ENCODE measurements at places on chromosomes 11 and 22.

DNA sequence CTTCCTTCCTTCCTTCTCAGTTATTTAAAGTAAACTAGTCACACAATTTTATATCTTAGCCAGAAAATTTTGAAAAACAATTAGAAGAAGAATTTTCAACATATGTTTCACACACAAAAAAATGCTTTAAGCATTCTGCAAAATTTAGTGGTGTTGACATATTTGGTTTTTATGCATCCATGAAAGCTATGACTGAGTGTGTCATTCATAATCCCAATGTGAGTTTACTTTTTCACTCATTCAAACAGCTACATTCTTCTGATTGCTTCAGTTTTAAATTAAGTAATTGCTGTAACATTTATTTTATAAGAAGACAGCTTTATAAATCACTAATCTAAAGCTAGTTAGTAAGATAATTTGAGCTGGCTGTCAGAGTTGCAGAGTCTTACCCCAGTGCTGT, 453.5 kb downstream of the LRRC4C start:
- H3K36me3 ChIP-seq = no peaks in the 10 kb centered on the region
- no peak overlapping the region for H3K27ac ChIP-seq
- no peaks in the 10 kb centered on the region for H3K27me3 ChIP-seq
- ATAC-seq = no peak
- H3K4me3 ChIP-seq = no peak overlapping the region
- no peaks in the 10 kb centered on the region for H3K4me1 ChIP-seq

- H3K4me3 ChIP-seq = no peak overlapping the region
- no peaks in the 10 kb centered on the region for H3K36me3 ChIP-seq
- no peaks in the 10 kb centered on the region for H3K4me1 ChIP-seq
- no peak overlapping the region for H3K27ac ChIP-seq
- H3K27me3 ChIP-seq = peaks cover 45% of the 10 kb centered on the region
- no peak for ATAC-seq
These were observed 786.7 kb downstream of the TBC1D22A start for GRCh38 chr22:47548953-47549740.

DNA sequence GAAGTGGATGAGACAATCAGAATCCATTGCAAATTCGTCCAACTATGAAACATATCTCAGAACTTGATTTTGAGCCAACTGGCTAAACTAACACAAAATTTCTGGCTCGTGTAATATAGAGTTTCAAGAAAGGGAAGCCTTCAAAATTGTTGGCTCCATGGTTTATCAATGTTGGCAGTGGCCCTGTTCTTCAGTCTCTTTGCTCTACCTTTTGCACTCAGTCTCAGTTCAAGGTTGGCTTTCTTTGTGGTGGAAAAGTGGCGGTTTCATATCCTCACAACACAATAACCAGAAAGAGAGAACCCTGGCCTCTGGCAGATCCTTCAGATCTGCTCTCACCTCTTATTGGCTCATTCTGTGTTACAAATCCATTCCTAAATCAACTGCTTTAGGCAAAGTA, 473.8 kb upstream of the API5 start:
- no peak overlapping the region for H3K4me3 ChIP-seq
- no peaks in the 10 kb centered on the region for H3K27me3 ChIP-seq

DNA sequence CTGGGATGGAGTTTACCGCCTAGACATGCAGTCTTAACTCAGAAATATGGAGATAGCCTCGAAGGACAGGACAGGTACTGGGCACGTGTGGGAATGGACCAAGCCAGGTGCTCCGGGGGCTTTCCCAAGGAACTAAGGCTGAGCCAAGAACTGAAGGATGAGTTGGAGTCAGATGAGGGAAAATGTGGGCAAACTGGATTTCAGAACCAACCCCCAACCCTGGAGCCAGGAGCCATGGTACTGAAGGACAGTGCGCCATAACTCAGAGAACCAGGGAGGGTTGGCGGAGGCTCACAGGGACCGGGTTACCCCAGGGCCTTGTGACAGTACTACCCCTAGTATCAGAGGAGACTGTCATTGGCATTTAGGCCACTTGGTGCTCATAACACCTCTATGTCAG, 2.5 kb upstream of the MIF start:
- no peaks in the 10 kb centered on the region for H3K27me3 ChIP-seq
- H3K4me1 ChIP-seq = peaks cover 52% of the 10 kb centered on the region
- H3K27ac ChIP-seq = no peak overlapping the region
- H3K4me3 ChIP-seq = no peak overlapping the region
- no peaks in the 10 kb centered on the region for H3K36me3 ChIP-seq
- no peak for ATAC-seq

DNA sequence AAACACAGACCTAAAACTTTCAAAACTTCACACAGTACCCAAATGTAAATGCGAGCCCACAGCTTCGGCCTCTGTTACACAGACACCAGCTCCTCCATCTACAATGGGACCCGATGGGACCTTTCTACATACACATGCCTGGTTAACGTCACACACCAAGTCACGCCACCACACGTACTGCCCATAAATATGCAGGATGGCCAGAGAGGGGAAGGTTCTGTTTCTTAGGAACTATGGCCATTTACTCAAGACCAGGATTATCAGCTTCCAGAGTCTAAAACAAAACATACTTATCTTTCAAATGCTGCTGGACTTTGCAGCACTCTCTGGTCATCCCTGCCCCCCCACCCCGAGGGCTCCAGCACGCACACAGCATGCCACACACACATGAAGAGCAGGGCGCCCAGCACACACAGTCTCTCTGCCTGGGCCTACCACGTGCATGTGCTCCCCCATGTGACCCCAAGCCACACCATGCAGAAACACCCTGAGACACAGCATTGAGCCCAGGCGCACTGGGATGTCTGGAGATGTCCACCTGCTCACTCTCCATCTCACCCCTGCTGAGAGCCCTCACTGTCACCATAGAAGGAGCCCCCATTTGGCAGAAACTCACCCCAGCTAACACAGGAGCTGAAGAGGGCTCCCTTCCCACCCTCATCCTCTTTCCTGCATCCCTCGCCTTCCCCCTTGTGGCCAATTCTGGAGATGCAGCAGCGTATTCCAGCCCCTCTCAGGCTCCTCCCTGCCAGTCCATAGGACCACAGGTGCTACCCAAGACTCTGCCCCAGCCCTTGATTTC, 61.8 kb downstream of the SLC22A12 start:
- no peak overlapping the region for H3K27ac ChIP-seq
- peaks cover 8% of the 10 kb centered on the region for H3K4me1 ChIP-seq
- no peaks in the 10 kb centered on the region for H3K36me3 ChIP-seq
- no peak overlapping the region for H3K4me3 ChIP-seq

GRCh38 chr11:34236572-34236971, 121.2 kb downstream of the ABTB2 start:
- H3K4me1 ChIP-seq = no peaks in the 10 kb centered on the region
- no peak overlapping the region for H3K4me3 ChIP-seq
- H3K27ac ChIP-seq = no peak overlapping the region

- no peak for ATAC-seq
- no peaks in the 10 kb centered on the region for H3K27me3 ChIP-seq
- no peak overlapping the region for H3K4me3 ChIP-seq
- H3K4me1 ChIP-seq = peaks cover 10% of the 10 kb centered on the region
These were observed 61.9 kb upstream of the RDX start for GRCh38 chr11:110358336-110358735.

GRCh38 chr11:79122759-79123158, 318.1 kb downstream of the TENM4 start:
- no peak overlapping the region for H3K27ac ChIP-seq
- no peaks in the 10 kb centered on the region for H3K36me3 ChIP-seq
- no peaks in the 10 kb centered on the region for H3K4me1 ChIP-seq
- no peaks in the 10 kb centered on the region for H3K27me3 ChIP-seq
- no peak overlapping the region for H3K4me3 ChIP-seq

DNA sequence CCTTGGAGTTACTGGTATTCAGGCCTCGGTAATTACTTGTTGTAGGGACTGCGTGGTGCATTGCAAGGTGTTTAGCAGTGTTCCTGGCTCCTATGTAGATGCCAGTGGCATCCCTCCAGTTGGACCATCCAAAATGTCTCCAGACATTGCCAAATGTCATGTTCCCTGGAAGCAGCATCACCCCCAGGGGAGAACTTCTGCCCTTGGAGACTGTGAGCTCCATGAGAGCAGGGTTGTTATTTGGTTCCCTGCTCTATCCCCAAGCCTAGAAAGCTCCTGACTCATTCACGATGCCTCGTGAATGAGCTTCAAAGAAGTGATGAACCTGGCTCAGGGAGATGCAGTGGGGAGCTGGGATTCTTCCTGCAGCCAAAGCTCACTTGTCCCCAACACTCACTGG, 4.8 kb upstream of the CD248 start:
- H3K27me3 ChIP-seq = peaks cover 5% of the 10 kb centered on the region
- H3K27ac ChIP-seq = peak overlapping the region; percentile 31
- H3K4me3 ChIP-seq = no peak overlapping the region
- H3K4me1 ChIP-seq = no peaks in the 10 kb centered on the region

DNA sequence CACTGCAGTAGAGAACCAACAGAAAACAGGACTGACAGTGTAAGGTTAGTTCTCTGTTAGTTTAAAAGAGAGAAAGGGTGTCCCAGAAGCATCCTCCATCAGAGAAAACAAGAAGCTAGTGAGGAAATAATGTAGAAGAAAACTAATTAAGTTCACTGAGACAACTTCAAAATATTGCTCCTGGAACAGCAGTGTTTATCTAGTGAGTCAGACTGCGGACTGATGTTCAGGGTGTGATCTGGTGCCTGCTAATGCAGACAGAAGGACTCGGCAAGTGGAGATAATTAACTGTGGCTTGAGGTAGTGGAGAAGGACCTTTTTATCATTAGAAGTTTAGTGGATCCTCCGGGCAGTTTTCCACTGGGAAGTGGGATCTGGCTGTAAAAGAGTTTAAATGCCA, 55.4 kb downstream of the CDON start:
- H3K4me1 ChIP-seq = peaks cover 15% of the 10 kb centered on the region
- H3K36me3 ChIP-seq = no peaks in the 10 kb centered on the region
- no peak overlapping the region for H3K4me3 ChIP-seq
- H3K27me3 ChIP-seq = no peaks in the 10 kb centered on the region
- ATAC-seq = peak; percentile 58

DNA sequence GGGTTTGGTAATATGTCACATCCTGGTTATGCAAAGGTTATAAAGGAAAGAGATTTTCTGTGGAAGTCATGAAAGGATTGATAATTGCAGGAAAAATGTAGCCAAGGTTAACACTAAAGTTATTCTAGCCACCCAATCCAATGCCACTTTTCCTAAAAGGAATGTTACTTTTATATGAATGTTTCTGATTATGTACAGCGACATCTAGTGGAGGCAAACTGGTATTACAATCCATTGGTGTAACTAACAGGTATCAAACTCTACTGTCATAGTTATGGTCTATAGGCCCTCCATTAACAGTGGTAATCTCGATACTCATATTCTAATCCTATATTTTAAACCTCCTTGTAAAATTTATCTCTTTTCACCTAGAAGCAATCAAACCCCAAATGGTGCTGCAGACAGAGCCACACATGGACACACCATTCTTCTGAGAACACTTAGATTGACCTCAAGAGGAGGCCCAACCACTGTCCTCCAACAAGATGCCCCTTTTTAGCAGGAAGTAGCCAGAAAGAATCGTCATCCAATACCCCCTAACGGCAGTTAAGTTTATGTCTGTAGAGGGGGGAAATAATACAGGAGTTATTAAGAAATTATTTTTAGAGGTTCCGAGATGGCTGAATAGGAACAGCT, 74.9 kb upstream of the RAG2 start:
- ATAC-seq = no peak
- H3K36me3 ChIP-seq = no peaks in the 10 kb centered on the region
- H3K4me1 ChIP-seq = no peaks in the 10 kb centered on the region
- H3K4me3 ChIP-seq = no peak overlapping the region
- H3K27ac ChIP-seq = no peak overlapping the region

GRCh38 chr11:71381781-71382505, 66.2 kb downstream of the DHCR7 start:
- H3K36me3 ChIP-seq = no peaks in the 10 kb centered on the region
- H3K4me1 ChIP-seq = no peaks in the 10 kb centered on the region
- H3K27me3 ChIP-seq = peaks cover 41% of the 10 kb centered on the region
- no peak overlapping the region for H3K27ac ChIP-seq
- H3K4me3 ChIP-seq = no peak overlapping the region

GRCh38 chr11:118606157-118606843, 1.1 kb upstream of the PHLDB1 start:
- H3K27ac ChIP-seq = peak overlapping the region; percentile 92
- no peak for ATAC-seq
- peak overlapping the region; percentile 87 for H3K4me3 ChIP-seq
- H3K4me1 ChIP-seq = peaks cover 29% of the 10 kb centered on the region
- peaks cover 18% of the 10 kb centered on the region for H3K36me3 ChIP-seq

GRCh38 chr22:46006379-46007002, 29.5 kb upstream of the WNT7B start:
- H3K4me1 ChIP-seq = peaks cover 68% of the 10 kb centered on the region
- peak; percentile 68 for ATAC-seq
- H3K36me3 ChIP-seq = no peaks in the 10 kb centered on the region
- no peaks in the 10 kb centered on the region for H3K27me3 ChIP-seq
- H3K4me3 ChIP-seq = peak overlapping the region; percentile 33

DNA sequence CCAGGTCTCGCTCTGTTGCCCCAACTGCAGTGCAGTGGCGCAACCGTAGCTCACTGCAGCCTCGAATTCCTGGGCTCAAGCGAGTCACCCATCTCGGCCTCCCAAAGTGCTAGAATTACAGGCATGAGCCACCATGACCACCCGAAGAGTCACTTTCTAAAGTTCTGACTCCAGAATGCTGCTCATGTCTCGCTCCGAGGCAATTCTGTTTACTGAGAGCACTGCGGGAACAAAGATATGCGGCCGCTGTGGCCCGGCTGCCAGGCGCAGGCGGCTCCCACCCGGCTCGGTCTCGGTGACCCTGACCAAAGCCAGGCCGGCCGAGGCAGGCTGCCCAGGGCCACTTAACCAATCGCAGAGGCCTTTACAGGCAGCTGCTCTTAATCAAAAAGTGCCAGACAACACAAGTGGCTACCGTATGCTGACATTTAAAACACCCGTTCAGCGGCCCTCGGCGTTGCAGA, 78.7 kb downstream of the PHF21B start:
- H3K27me3 ChIP-seq = peaks cover 3% of the 10 kb centered on the region
- H3K27ac ChIP-seq = no peak overlapping the region
- no peaks in the 10 kb centered on the region for H3K4me1 ChIP-seq
- H3K4me3 ChIP-seq = no peak overlapping the region
- no peaks in the 10 kb centered on the region for H3K36me3 ChIP-seq

GRCh38 chr11:102061276-102061675, 14.0 kb downstream of the CFAP300 start:
- H3K27me3 ChIP-seq = no peaks in the 10 kb centered on the region
- no peaks in the 10 kb centered on the region for H3K36me3 ChIP-seq
- H3K4me1 ChIP-seq = no peaks in the 10 kb centered on the region
- no peak for ATAC-seq
- no peak overlapping the region for H3K27ac ChIP-seq

DNA sequence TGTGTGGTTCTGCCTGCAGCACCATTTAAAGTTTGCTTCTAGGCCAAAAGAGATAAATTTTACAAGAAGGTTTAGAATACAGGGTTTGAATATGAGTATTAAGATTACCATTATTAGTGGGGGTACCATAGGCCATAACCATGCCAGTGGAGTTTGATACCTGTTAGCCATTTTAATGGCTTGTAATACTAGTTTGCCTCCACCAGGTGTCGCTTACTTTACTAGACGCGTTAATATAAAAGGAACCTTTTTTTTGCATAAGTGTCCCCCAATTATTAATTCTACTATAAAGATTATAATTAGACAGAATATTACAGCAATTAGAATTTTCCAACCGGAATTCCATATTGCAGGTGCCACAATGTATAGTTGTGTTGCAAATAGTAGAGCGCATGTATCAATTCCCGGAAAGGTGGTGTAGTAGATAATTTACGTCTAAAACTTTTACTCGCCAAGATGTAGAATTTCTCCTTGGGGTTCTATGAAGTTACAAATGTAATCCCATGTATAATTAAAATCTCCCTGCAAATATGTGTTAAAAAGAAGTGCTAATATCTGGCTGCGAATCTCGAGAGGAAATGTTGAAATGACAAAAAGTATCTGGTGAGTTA, 16.1 kb downstream of the MS4A6E start:
- H3K4me3 ChIP-seq = no peak overlapping the region
- no peaks in the 10 kb centered on the region for H3K4me1 ChIP-seq
- no peak for ATAC-seq
- H3K36me3 ChIP-seq = no peaks in the 10 kb centered on the region

All from gastroesophageal sphincter (tissue), 4 donors.